ENCODE measurements at places on chromosomes 16 and 17.

- DNase-seq: no peak
Observed at GRCh38 chr17:69009930-69010329, 50.8 kb downstream of the ABCA9 start.

GRCh38 chr16:57749101-57749692, 13.6 kb downstream of the KATNB1 start:
- DNase-seq: no peak

DNA sequence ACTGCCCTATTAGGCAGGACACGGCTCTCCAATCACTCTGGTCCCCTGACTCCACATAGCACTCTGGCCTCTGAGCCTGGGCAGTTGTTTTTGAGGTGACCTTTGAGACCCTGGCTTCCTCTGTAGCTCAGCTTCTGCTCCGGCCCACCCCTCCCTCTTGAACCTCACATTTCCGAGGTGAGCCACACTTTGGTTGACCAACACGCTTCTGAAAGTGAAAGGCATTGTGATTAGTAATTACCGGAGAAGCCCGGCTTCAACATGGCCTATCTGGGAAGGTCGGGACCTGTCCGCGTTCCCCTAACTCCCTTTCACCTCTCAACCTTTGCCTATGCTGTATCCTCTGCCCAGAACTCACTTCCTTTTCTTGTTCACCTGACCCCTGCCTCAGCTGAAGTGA, 10.3 kb upstream of the ITGAX start:
- no peak for DNase-seq

DNA sequence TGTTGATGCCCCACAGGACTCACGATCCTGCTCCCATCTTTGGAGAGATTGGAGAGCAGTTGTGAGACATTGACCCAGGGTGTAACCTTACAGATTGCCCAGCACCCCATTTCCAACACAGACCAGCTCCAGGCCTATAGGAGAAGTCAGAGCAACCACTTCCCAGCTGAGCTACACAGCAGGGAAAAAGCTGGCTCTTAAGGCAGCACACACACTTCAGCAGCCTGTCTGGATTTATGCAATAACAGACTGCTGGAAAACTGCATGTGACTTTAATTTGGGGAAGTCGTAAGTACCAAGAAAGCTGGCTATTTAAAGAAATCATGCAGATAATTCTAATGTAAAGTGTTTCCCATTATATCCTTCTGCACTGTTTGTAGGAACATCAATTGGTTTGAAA, 30.8 kb downstream of the NOG start:
- DNase-seq: no peak

- DNase-seq: no peak
Observed at GRCh38 chr16:27323781-27324561, 10.2 kb downstream of the IL4R start.

- no peak for DNase-seq
Observed at GRCh38 chr17:78839235-78839761, 1.3 kb downstream of the USP36 start.

DNA sequence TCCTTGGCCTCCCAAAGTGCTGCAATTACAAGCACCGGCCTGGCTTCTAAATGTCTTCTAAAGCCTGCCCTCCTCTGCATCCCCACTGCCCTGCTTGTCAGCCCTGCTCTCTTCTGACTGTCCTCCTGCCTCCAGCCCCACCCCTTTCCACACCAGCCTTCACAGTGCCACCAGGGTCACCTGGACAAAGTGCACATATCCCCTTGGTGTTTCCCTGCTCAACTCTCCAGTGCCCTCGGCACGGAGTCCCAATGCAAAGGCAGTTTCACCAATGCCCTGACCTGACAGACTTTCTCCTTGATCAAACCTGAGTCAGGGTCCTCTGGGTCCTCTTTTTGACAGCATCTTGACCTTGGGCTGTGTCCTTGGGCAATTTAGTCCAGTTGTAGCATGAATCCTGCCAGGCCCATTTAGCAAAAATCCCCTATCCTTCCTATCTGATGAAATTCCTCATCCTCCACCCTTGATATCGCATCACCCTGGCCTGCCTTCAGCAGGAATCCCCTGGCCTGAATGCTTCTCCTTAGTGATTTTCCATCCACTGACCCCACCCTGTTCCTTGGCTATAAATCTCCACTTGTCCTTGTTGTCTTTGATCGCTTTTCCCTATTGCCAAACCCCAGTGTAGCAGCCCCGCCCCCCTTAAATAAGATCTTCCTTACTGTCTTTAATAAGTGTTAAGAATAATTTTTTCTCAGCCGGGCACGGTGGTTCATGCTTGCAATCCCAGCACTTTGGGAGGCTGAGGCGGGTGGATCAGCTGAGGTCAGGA, 42.7 kb upstream of the ETV4 start:
- DNase-seq: no peak

DNA sequence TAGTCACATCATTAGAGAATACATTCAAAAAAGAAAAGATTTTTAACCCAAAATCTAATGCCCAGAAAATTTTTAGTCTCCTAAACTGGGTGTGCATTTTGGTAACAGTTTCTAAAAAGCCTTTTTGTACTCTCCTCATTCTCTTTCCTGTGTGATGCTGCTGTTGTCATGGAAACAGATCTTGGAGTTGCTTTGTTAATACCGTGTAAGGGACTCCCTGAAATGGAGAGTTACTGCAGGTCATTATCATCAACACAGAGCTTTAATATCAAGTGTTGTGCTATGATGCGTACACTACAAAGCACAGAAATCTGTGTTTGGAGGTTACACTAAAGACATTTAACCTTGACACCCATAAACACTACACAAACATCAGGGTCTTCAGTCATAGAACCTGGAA, 216.3 kb downstream of the PRKCA start:
- no peak for DNase-seq

GRCh38 chr16:73610605-73611156, 562.8 kb upstream of the ZFHX3 start:
- DNase-seq: no peak

DNA sequence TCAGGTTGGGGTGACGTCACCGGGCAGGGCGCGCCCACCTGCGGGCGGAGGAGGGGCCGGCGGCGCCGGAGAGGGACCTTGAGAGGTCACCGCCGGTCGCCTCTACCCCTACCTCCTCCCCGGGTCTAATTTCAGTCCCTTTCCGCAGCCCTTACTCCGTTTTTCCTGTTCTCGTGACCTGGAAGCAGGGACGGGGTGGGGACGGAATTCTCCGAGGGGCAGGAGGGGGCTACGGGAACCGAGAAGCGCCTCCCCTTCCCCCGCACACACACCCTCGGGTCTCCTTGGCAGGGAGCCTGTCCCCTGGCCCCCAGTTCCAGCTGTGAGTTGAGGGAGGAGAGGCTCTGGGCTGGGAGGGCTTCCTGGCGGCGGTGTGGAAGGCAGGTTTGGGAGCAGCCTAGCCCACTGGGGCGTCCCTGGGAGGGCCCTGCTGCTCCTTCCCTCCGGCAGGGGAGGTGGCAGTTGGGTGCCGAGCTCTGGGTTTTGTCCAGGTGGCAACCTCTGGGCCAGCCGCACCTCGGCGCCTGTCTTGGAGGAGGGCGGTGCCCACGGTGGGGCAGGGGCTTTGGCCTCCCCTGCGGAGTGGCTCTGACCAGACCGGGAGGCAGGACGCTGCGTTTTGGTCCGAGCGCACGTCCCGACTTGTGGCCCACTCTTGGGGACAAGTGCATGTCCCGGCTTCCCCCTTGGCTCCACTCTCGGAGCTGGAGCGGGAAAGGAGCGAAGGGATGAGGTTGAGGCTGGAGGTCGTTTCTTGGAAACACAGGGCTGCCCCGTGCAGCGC, 773 bp downstream of the SYNGR3 start:
- DNase-seq: no peak

- no peak for DNase-seq
Observed at GRCh38 chr16:87945351-87946042, 5.7 kb upstream of the BANP start.

DNA sequence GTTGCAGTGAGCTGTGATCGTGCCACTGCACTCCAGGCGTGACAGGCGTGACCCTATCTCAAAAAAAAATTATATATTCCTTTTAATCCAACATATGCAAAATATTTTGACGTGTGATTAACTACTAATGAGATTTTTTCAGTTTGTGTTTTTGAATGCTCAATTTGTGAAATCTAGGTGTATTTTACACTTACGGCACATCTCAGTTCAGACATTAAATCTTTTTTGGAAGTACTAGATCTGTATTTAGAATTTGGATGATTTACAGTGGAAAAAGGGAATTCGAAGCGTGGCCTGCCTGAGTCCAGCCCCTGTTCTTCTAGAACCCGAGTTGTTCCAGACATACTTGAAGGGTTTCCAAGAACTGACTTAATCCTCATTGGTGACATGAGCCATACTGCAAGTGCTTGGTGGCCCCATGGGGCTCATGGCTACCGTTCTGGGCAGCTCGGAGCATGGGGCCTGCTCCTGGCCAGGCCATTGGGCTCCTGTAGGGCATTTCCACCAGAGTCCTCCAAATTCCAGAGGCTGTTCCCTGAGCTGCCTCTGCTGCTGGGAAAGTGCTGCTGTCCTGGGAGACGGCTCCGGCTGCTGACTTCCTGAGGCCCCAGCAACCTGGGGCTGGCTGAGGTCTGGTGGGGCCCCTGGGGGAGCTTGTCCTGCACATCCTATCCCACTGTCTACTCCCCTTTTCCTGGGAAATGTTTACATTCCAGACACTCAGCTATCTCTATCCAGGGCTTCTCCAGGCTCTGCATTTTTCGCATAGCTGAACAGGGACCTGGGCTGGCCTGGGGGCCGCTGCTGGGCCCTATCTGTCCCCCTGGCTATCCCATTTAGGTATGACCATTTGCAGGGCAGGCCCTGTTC, 27.2 kb downstream of the LLGL2 start:
- DNase-seq: no peak

GRCh38 chr17:71334048-71334751, 786.6 kb upstream of the SOX9 start:
- no peak for DNase-seq

- DNase-seq: no peak
Observed at GRCh38 chr17:79539944-79540705, 70.7 kb downstream of the RBFOX3 start.

DNA sequence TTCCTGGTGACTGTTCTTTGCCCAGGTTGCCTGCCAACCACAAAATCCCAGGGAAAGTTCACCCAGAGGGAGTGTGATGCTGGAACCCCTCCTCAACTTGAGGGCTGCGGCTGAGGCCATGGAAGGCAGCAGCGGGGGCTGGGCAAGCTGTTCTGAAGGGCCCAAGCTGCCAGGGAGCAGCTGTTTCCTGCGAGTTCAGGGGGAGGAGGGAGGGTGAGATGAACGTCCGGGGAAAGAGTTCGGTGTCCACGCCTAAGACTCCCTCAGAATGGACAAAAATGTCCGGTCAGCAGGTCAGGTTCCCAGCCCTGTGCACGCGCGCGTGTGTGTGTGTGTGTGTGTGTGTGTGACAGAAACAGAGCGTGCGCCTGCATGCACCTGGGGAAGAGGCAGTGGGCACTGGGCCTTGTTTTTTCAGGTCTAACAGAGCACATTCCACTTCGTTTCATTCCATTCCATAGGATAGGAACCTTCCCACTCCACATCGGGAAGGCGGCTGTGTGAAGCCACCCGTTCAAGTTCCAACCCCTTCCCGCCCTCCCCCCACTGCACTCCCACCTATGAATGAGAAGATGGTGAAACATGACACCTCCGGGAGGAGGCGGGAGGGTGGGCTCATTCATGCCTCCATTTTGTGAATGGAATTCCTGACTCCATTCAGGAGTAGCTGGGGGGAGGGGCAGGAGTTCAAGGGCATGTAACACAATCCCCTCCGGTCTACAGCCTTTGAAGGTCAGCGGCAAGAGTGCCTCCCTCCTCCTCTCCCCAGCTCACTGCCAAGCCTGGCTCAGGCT, 15.7 kb downstream of the ETV4 start:
- no peak for DNase-seq

DNA sequence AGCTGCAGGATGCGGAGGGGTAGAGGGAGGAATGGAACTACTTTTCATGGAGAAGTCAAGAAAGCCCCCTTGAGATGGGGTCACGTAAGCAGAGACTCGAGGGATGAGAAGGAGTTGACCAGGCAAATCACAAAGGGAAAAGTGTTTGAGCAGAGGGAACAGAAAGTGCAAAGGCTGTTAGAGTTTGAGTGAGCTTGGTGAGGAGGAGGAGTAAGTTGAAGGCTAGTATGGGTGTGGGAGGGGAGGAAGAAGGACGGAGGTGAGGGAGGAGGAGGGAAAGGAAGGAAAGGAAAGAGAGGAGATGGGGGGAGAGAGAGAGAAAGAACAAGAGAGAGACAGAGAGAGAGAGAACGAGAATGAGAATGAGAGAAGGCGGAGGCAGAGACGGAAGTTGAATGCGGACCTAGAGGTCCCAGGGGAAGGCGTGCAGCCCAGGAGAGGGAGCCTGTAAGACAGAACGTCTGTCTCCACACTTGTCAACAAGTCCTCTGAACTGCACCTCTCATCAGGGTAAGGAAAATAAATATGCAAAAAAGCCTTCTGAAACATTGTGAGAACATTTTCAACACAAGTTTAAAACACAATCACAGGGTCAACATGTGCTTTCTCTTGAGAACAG, 279.8 kb upstream of the EEF2KMT start:
- no peak for DNase-seq

DNA sequence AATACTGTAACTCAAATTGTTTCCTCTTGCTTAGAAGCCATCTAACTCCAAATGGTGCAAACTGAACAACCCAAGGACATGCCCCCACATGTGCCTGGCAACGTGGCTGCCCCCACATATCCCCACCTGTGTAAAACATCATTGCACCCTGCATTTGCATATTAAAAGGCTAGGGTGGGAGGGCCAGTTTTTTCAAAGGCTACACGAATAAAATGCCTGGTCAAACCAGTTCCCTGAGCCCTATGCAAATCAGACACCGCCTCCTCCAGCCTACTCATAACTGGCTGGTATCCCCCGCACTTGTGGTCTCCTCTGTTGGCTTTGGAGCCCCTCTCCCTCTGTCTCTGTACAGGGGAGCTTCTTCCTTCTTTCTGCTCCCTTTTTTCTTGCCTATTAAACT, 26.7 kb downstream of the C16orf54 start:
- no peak for DNase-seq

DNA sequence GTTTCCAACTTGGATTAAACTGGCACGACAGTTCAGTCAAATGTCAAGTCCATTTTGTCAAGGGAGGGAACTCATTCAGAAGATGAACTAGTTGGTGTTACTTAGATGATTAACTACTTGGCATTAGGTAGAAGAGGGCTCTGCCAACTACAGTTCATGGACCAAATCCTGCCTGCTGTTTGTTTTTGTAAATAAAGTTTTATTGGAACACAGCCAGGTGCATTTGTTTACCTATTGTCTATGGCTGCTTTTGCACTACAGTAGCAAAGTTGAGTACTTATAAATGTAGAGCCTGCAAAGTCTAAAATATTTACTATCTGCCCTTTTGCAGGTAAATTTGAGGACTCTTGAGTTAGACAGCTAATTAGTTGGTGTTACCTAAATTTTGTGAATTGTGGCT, 410.0 kb downstream of the MAF start:
- no peak for DNase-seq

GRCh38 chr16:13553453-13553985, 366.4 kb upstream of the ERCC4 start:
- no peak for DNase-seq

- DNase-seq: no peak
Observed at GRCh38 chr17:10798910-10799309, 5.0 kb downstream of the TMEM238L start.

- no peak for DNase-seq
Observed at GRCh38 chr17:45753645-45754225, 30.4 kb upstream of the CRHR1 start.
